ENCODE measurements at places on chromosomes 5 and 9.

- no peak for DNase-seq
These were observed 80.0 kb upstream of the OTULINL start for GRCh38 chr5:14501353-14502293.

GRCh38 chr5:150779397-150780186, 1.0 kb downstream of the SMIM3 start:
- DNase-seq, result no peak

DNA sequence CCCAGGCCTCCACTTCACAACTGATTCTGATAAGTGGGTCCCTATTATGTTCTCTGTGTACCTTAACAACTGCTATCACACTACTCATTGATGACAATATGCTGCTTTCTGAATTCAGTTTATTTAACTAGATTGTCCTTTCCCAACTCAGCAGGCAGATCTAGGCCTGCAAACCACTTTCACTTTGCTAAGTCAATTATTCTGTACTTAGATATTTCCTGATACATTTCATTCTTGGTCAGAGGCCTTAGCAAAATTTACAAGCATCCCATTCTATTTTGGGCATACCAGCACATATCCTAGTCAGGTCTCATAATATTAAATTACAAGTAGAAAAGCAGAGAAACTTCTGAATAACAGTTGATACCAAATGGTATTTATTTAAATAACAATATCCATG, 235.7 kb upstream of the HAPLN1 start:
- no peak for DNase-seq

DNA sequence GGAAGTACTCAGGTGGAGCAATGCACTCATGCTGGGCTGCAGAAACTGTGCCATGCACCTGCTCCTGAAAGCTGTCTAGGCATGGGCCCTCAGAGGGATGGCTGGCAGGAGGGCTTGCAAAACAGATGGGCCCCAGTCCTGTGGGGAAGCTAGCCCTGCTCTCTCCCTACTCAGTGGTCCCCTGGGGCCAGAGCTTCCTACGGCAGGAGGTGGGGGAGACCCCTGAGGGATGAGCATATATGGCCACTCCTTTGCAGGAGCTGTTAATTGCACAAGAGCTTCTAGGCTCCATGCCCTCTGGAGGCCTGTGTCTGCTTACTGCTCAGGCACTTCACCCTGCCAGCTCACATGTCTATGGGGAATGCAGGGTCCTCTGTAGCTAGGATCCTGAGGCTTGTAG, 545.3 kb upstream of the PTPRD start:
- DNase-seq, result no peak

DNA sequence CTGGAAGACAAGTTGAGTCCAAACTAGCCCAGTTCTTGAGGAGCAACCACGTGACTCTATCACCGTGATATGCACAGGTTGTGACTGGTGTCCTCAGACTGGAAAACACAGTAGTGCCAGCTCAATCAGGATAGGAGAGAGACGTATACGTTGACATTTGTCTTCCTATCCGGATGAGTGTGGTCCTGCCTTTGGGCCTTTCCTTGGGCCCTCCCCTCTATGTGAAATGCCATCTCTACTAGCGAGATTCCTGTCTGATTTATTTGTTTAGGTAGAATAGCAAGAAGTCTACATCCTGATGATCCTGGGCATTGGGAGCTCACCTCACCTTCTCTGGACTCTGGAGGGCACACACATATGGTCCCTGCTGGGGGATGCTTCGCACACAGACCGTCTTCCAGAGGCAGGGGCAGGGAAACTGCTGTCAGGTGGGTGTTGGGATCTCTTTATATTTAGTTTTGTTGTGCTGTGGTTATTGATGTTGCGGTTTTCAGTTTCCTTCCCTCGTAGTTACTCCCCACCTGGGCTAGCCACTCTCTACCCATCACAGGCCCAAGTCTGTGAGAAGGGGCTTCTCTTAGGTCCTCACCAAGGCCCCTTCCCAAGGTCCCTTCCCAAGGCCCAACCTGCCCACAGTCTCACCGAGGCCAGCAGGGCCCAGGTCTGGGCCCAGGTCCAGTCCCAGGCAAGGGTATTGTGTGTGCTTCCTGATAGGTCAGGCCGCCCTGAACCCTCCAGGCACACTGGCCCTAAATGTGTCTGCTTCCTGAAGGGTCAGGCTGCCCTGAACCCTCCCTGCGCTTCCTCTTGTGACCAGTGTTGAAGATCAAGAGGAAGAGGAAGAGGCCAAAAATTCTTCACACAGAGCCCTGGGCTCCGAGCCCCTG, 19.0 kb upstream of the SPINK4 start:
- no peak for DNase-seq

DNA sequence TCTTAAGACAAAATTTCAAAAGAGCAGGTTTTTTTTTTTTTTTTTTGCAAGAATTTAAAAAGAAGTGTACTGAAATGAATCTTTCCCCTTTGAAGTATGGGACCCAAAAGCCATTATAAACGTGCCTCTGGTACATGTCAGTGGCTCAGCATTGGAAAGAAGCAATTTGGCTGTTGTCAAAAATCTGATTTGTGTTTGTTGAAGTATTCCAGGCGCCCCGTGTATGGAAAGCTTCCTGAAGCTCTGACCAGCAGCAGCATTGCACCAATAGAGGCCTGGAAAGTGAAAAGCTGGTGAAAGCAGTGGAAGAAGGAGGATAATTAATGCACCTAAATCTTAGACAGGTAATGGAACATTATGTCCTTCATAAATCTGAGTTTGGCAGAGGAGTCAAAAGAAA, 215.0 kb downstream of the PARP8 start:
- no peak for DNase-seq

GRCh38 chr9:123615381-123615780, 259.4 kb downstream of the CRB2 start:
- no peak for DNase-seq

GRCh38 chr5:43638107-43638506, 35.1 kb downstream of the NNT start:
- DNase-seq, result no peak

DNA sequence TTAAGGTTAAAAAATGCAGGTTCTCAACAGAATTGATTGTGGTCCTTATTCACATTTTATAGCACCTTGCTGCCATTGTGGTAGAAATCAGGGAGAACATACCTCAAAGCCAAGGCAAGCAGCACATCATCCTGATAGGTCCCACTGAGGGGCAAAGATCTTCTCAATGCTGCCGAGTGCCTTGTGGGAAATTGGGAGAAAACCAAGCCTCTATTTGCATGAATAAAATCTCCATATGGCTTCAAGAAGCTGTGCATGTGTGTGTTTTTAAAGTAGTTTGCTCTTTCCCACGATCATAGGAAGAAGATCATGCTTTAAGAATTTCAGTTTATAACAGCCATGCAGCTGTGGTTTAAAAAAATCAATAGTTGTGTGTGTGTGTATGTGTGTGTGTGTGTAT, 216.9 kb upstream of the FBXL7 start:
- no peak for DNase-seq

DNA sequence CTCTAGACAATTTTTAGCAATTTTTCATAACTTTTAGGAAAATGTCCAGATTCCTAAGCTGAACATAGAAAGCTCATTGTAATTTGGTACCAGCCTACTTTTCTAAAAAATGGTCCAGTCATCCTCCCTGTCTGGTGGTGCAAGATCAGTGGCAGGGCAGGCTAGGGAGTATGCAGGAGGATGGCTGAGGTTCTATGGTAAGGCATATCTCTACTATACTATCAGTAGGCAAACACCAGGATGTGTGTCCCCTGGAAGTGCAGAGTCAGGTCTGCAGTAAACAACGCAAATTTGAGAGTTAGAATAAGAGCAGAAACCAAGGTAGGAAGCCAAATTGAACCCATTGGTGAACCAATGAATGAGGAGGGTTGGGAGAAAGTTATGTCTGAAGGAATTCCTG, 22.8 kb upstream of the RFX3 start:
- no peak for DNase-seq

GRCh38 chr9:131119600-131119999, 5.8 kb upstream of the NUP214 start:
- no peak for DNase-seq

DNA sequence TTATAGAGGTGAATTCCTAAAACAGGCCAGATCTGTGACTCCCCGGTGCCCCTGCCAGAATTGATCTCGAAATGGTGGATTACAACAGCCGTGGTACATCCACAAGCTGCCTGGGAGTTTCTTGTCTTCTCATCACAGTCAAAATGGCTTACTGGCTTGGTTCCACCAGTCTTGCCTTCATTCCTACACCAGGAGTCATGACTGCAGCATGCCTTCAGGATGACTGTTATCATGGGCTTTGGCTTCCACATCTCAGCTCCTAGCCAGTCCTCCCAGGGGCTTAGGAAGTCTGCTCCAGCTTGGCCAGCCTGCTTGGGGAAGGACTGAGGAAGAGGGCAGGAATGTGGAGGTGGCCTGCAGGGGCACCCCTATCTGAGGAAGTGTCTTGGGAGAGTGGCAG, 132.9 kb upstream of the NR3C1 start:
- DNase-seq, result peak; percentile 77

GRCh38 chr9:73153793-73154227, 2.1 kb downstream of the ANXA1 start:
- no peak for DNase-seq

GRCh38 chr5:96733771-96734500, 71.8 kb downstream of the CAST start:
- DNase-seq, result no peak

DNA sequence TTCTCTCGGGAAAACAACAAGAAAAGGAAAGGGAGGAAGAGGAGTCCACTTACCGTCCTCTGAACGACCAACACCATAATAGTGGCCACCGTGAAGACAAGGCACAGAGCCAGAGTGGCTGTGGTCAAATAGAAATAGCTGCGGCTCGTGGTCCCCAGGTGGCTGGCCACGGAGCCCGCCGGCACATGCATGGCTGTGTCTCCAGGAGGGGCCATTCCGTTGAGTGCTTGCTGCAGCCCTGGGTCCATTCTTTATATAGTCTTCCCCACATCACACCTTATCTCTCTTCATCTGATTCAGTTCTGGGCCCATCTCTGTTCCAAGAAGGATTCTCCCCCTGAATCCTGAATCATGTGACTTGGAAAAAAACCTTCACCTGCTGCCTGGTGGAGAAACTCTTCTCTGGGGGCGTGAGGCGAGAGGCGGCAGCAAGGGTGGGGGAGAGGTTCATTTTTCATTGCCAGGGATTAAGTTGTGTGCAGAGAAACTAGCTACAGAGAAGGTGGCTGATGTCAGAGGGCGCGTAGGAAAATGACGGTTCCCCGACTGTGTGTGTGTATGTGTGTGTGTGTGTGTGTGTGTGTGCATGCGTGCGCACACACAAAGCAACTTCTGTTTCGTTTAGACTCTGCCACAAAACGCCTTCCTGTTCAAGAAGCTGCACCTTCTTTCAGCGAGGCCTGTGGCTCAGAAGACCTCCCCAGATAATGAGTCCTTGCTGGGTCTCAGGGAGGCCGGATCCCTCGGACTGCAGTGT, at the start of gene TNFSF8:
Gene TNFSF8, minus strand, starts transcription at position 536 of the 757 bp plus-strand sequence. Its CDS starts 288 bp downstream, at position 248.
- no peak for DNase-seq

DNA sequence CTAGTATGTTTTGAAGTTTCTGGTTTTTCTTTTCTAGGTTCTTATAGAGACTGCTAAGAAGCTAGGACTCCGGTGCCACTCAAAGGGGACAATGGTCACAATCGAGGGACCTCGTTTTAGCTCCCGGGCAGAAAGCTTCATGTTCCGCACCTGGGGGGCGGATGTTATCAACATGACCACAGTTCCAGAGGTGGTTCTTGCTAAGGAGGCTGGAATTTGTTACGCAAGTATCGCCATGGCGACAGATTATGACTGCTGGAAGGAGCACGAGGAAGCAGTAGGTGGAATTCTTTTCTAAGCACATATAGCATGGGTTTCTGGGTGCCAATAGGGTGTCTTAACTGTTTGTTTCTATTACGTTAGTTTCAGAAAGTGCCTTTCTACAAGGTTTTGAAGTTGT, 52.2 kb downstream of the MTAP start:
- no peak for DNase-seq

DNA sequence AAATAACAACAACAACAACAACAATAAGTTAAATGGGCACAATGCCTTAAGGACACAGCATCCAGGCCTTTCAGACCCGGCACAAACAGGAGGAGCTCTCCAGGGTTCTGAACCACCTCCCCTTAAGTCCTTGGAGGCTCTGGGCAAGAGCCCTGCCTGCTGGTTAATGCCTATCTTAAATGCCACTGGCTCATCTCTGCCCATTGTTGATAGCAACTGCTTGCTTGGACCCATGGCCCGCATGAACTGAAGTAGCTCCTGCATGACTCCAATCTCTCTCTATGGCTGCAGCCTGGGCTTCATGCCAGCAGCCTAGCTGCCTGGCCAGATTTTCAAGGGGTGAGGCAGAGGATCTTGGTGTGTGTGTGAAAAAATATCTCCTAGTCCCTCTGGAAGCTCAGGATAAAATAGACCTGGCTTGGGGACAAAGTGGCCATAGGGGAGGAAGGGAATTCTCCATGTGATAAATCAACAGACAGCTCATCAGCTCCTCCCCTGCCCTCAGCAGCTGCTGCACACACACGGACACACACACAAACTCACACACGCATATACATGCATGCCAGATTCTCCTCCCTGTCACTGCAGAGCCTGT, 27.4 kb downstream of the FAM219A start:
- peak; percentile 67 for DNase-seq

- DNase-seq, result no peak
These were observed 58.8 kb downstream of the SNX30 start for GRCh38 chr9:112809351-112809848.

DNA sequence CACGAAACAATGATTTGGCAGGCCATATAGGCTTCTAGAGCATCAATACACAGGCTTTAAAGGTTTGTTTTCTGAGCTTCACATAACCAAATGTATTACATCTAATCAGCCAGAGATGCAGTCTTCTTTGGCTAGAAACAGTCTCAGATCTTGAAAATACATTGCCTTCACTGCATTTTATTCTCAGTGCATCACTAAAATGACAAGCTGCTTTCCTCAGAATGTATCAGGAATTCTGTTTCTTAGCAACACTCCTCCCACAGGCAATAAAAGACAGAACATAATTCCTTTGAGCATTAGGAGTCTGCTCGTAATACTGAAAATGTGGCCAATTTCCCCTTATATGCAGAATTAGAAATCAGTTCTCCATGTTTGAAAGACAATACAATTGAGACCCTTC, 36.9 kb downstream of the FEM1C start:
- peak; percentile 4 for DNase-seq

GRCh38 chr5:179319741-179320281, 25.4 kb downstream of the ADAMTS2 start:
- peak; percentile 78 for DNase-seq

GRCh38 chr9:69815313-69815712, 5.3 kb upstream of the CFAP95 start:
- no peak for DNase-seq

DNA sequence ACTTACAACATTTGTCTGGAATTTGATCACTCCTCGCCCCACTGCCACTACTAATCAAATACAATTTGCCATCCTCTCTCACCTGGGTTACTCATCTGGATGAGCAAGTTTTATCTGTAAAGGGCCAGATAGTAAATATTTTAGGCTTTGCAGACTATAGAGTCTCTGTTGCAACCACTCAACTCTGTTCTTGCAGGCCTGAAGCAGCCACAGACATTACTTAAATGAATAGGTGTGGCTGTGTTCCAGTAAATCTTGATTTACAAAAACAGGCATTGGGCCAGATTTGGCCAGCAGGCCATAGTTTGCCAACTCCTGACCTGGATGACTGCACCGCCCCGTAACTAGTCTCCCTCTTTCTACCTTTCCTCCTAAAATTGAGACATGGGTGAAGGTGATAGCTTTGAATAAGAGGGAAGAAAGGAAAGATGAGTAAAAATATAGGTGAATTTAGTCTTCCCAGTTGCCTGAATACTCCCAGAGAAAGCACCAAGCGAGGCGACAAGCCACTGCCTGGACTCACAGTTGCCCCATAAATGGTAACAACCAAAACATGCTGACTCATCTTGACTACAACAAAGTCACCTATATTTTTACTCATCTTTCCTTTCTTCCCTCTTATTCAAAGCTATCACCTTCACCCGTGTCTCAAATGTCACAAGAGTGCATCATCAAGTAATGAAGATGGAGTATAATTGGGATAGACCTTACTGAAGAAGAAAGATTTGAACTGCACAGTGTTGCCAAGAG, 32.5 kb upstream of the SCAMP1 start:
- DNase-seq, result no peak
